ENCODE measurements at places on chromosomes 11 and 22.

DNA sequence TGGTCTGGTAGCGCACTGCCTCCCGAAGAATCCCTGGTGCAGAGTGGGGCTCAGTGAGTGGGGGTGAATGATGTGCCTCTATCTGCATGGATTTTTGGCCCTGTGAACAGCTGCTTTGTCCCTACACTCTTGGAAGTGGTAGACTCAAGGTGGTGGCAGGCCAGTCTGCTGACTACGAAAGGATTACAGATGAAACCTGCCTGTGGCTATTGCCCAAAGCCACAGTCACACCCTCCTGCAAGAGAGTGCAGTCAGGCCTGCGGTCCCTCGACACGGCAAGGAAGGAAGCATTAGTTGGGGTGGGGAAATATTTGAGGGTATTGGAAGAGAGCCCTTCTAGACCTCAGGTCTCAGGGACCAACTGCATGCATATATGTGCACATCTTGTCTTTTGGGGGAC is 63.7 kb downstream of the DSCAML1 start:
- DNase-seq = no peak

DNA sequence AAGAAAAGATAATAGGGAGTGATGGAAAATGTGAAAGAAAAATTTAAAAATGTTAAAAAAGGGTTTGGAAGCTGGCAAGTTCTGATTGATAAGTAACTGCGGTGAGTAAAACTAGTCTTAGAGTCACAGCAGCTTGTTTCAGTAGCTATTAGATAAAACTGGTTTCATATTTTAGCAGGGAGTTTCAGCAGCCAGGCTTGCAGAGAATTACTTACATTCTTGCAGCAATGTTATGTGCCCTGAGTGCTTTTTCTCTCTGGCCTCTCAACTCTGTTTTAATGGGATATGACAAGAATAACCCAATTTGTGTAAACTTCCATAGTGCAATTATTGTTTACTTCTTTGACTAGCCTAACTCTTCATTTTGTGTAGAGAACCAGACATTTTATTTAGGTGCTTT is 33.6 kb downstream of the PPME1 start:
- DNase-seq = no peak

DNA sequence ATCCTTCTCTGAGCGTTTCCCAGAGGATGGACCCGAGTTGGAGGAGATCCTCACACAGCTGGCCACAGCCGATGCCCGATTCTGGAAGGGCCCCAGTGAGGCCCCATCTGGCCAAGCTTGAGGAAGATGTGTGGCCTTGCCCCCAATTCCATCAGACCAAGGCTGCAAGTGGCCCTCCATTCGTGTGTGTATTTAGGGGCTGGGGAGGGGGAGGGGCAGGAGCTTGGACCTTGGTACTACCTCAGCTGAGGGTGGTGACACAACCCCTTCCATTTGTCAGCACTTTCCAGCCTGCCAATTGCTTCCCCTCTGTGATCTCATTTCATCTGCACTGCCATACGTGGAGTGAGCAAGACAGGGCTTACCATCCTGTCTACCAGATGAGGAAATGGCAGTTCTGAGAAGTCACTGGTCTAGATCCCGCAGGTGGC is 1.3 kb upstream of the BBS1 start:
- no peak for DNase-seq

DNA sequence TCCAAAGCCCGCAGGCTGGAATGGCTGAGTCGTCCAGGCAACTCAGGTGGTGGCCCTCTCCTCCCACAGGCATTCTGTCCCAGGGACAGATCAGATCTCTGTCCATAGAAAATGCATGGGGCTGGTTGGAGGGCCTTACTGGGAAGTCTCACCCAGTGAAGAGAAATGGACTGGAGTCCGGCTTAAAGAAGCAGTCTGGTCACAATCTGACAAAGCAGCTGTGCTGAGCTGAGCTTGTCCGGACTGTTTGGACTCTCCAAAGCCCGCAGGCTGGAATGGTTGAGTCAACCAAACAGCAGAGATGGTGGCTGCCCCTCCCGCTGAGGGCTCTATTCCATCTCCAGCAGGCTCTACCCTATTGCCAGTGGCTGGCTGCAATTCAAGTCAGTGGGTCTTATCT is 14.4 kb upstream of the DEPDC7 start:
- no peak for DNase-seq

DNA sequence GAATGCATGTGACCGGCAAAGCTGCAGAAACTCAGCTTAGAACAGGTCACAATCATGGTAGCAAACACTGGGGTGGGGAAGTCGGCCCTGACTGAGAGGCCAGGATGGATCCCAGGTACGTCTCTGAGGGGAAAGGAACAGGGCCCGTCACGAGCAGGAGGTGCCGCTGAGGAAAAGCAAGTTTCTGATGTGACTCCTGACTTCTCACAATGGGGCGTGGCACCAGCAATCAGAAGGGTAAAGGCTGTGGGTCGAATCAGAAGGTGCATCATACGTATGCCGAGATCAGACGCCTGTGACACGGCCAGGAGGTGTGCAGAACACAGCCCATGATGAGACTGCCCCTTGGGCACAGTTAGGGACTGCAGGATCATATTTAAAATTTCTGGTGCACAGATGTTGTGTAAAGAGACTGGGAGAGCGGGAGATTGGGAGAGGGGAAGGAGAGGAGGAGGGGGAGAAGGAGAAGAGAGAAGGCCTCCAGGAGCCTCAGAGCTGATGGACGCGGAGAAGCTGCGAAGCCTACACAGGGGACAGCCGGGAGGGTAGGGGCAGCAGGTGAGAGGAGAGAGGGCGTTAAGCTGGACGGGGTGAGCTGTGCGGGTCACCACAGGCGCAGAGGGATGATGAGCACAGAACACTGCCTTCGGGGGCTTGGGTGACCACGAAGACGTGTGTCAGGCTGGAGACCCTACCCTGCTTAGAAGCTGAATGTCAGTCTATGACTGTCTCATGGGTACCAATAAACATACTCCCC is 30.7 kb downstream of the KRTAP5-5 start:
- DNase-seq = no peak

DNA sequence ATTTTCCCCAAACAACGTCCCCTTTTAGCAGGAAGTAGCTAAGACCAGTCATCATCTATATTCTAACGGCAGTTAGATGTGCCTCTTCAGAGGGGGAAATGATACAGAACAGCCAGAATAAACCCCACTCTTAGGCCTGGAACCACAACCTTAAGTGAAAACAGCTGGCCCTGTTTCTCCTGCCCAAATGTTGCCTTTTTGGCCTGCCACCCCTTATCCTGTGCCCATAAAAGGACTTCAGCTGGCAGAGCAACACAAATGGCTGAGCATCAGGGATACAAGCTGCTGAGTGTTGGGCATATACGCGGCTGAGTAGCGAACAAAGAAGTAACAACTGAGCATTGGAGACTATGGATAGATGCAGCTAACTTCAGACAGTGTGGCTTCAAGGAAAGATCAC is 1491.4 kb downstream of the LRRC4C start:
- DNase-seq = no peak

DNA sequence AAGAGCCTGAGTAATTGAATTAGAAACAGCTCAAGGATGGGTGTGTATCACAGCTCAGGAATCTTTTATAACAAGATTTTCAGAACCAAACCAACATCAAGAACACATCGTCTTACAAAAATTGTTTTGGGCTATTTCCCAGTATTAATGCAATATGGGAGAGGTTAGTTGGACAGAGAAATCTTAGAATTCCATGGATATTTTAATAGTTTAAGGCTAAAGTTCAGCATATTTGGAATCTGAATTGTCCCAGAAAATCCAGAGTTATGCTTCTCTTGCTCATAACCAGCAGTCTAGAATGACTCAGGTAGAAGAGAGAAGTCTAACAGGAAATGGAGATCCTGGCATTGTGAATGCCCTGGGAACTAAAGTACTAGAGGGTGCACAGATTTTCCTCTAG is 74.6 kb downstream of the ADM start:
- DNase-seq = no peak

DNA sequence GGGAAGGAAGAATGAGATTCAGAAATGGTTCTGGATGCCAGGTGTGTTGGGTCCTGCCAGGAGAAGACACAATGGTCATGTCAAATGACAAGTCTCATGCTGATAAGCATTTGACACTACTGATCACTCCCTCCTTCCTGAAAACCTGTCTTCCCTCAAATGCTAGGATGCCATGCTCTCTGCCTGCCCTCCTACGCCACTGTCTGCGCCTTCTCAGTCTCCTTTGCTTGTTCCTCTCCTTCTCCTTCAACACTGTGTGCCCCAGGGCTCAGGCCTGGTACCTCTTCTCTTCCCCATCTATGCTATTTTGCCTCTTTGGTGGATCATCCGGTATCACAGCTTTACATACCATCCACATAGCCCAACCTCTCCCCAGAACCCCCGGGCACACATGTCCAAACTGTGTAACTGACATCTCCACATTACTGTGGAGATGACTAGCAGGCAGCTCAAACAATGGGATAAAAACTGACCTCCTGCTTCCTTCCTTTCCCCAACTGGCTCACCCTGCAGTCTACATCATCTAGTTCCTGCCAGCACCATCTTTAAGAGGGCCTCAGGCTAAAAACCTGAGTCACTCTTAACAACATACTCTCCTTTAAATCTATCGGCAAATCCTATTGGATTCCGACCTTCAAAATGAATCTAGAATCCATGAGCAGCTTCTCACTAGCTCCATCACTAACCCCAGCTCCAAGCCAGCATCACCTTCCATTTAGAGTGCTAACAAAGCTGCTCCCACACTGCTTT is 8.2 kb downstream of the AP1B1 start:
- DNase-seq = no peak

- no peak for DNase-seq
Measured at GRCh38 chr22:25908755-25909154, 166.8 kb downstream of the MYO18B start.

GRCh38 chr11:3092603-3093141 is 35.4 kb upstream of the CARS1 start:
- DNase-seq = no peak

DNA sequence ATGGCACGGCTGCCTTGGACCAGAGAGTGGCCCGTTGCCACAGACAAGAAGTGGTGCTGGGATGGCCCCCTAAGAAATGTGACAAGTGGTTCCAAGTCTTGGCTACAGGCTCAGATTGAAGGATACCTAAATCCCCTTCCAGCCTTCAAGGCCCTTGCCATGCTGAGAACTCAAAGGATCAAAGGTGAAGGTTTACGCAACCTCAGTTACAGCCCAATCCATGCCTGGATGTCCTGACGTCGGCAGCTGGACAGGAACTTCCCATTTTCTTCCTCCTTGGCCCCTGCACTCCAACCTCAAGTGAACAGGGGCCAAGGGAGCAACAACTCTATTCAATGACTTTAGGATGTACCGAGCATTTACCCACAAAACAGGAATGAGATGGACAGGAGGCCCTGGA is 95.4 kb downstream of the DHCR7 start:
- DNase-seq = no peak

DNA sequence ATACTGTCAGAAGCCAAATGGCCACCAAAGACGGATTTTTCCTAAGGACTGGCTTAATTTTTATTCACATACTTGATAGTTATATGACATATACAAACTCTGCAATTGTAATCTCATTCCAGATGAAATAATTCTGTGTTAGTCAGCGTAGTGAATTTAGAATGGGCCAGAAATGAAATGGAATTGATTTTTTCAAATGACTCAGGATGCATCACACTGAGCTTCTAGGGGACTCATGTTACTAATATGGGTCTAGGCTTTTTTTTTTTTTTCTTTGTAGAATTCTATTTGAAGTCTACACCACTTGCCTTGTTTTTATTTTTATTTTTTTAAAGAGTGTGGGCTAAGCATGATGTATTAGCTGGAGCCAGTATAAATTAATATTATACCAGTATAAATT is 62.7 kb downstream of the SPECC1L start:
- no peak for DNase-seq

- DNase-seq = no peak
Measured at GRCh38 chr22:16651217-16651616, 58.6 kb upstream of the CCT8L2 start.

GRCh38 chr11:19938169-19938856 is 222.0 kb downstream of the DBX1 start:
- DNase-seq = no peak

DNA sequence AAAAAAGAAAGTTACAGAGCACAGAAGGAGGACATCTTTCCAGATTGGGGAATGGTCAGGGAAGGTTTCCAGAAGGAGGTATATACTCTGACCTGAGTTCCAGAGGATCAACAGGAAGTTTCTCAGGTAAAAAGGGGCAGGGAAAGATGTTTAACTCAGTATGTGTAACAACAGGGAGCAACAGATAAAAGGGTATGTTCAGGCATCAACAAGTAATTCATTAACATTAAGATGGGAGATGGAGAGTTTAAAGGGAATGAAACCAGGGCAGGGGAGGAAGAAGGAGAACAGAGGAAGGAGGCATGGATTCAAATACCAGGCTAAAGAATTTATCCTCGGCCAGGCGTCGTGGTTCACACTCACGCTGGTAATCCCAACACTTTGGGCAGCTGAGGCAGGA is 2.5 kb upstream of the DENND5A start:
- no peak for DNase-seq

GRCh38 chr11:34667810-34668582 is 47.1 kb downstream of the EHF start:
- DNase-seq = no peak

- no peak for DNase-seq
Measured at GRCh38 chr22:31647523-31648320, 14.3 kb downstream of the PISD start.

DNA sequence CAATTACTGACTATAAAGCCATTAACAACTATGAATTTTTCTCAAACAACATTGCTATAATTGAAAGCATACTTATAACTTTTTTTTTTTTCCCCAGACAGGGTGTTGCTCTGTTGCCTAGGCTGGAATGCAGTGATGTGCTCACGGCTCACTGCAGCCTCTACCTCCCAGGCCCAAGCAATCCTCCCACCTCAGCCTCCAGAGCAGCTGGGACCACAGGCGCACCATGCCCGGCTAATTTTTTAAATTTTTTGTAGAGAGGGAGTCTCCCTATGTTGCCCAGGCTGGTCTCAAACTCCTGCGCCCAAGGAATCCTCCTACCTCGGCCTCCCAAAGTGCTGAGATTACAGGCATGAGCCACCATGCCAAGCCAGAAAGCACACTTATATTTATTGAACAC is 6.1 kb upstream of the WEE1 start:
- no peak for DNase-seq

DNA sequence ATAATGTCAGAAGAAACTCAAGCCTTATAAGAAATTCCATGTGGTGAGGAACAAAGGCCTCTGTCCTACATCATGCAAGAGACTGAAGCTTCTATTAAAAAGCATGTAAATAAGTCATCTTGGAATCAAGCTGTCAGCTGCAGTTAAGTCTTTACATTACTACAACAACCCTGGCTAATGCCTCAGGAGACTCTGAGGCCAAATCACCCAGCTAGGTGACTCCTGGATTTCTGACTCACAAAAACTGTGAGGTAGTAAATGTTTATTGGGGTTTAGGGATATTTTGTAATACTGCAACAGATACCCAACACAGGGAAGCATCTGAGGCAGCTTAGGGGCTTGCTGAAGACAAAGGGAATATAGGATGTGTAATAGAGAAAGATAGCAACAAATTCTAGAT is 89.6 kb downstream of the C11orf87 start:
- no peak for DNase-seq
